ENCODE measurements at places on chromosomes 4 and X.

DNA sequence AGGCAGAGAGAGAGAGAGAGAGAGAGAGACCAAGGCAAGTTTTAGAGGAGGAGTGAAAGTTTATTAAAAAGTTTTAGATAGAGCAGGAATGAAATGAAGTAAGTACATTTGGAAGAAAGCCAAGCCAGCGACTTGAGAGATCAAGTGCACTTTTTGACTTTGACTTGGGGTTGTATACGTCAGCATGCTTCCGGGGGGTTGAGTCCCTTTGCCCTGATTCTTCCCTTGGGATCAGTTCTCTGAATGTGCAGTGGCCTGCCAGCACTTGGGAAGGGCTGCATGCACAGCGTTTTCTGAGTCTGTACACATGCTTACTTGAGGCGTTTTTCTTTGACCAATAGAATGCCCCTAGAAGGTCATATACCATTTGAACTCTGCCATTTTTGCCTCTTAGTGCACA, 400.5 kb downstream of the PDGFC start:
- no peak for DNase-seq

DNA sequence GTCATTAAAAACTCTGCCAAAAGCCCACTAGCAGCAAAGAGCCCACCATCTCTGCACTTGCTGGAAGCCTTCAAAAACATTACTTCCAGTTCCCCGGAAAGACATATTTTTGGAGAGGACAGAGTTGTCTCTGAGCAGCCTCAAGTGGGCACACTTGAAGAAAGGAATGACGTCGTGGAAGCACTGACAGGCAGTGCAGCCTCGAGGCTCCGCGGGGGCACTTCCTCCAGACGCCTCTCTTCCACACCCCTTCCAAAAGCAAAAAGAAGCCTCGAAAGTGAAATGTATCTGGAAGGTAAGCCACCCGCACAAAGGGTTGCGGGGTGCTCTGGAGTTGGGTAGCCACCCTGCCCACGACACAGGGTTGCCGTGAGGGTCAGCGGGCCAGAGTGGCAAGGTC, 25.9 kb downstream of the OFD1 start:
- no peak for DNase-seq

DNA sequence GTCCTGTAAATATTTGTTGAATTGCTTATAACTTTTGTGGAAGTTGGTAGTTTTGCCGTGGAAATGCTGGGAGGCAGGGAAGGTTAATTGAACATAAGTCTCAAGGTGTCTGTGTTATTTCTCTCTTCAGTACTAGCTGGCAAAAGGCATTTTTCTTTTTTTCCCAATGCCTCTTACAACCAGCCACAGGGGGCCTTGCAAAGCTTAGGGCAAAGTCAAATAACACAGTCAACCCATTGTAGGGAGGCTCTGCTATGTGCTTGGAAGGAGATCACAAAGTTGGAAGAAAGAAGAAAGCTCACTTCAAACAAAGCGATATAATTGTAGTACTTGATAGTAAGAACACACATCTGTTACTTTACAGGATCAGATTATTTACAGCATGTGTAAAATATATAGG, 802.6 kb downstream of the PDHA2 start:
- no peak for DNase-seq

GRCh38 chr4:16897991-16898827, at the start of gene LDB2:
LDB2 (minus strand) TSS chr4:16898645.
- no peak for DNase-seq

GRCh38 chr4:94525993-94526728, 74.4 kb downstream of the PDLIM5 start:
- no peak for DNase-seq

DNA sequence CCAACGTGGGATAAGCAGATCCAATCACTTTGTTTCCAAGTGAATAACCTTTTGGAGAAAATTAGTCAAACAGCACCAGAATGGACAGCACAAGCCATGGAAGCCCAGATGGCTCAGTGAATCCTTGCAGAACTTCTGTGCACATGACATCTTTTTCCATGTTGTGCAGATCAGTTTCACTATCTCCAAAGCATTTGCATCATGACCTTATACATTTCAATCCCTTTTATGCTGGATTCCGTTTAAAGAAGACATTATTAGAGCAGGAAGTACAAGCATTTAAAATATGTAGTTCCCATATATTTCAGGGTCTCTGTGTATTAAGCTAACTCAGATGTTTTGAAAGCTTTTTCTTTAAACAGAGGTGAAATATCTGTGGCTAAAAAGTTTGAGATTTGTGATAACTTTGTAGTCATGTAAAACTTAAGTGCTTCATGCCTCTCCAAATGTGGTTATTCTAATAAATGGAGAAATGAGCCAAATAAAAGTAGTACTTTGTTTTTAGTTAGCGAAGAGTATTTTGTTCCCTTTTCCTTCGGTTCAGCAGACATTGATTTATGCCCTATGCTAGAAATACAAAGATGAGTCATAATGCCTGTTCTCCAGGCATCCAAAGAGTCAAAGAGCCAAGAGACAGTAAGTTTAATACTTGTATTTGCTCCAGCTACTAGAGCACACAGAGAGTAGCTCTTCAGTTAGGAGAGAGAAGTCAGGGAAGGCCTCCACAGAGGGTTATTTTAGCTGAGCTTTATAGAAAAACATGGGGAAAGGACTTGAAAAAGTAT, 39.0 kb downstream of the PLAC8 start:
- no peak for DNase-seq

DNA sequence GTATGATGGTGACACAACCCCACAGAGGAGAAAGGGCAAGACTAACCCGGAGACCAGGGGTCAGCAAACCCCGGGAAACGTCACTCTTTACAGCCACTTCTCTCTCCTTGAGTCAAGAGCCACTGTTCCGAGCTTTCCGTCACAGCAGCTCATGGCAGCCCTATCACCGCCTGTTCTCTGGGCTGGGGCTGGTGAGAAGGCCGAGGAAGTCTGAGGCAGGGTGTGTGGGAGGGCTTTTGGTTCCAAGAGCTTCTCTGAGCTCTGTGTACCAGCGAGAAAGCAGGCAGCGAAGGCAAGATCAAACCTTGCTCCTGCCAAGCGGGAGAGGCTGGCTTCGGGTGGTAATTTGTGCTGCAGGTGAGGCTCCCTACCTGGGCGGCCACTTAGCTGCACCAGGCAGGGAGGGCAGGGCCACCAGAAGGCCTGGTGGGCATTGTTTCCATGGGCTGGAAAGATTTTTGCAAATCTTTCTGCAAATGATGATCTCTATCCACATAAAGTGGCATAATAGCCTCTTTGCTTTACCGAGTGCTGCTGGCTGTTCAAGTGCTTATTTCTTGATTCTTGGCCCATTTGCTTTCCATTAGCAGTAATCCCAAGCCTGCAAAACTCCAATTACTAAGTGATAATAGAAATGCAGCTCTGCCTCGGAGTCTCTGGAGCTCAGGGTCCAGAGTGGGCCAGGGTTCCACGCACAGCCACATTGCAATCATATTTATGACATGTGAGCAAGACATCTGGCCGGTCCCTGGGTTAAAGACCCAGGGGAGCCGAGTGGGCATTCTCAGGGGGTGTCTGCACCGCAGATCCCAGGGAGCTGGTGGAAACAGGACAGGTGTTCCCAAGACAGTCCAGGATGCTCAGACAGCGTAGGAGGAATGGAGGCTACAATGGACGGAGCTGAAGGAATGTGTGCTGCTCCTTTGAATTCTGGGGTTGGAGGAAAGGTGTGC, 41.5 kb downstream of the DCTD start:
- DNase-seq = no peak

DNA sequence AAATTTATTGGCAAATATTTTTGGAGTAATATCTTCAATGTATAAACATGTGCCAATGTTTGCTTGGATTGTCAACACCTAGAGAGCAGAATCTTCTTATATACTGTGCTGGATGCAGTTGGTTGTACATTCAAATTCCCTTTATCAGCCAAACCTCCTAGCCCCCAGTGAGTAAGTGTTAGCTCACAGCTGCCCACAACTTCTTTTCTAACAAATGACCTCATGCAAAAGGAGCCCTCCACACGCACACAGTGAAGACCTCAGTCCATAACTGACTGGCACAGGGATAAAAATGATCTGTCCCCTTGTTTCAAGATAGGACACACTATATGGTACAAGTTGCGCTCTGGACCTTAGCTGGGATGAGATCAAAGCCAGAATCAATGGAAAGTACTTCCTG, 458.0 kb upstream of the NWD2 start:
- DNase-seq = no peak

DNA sequence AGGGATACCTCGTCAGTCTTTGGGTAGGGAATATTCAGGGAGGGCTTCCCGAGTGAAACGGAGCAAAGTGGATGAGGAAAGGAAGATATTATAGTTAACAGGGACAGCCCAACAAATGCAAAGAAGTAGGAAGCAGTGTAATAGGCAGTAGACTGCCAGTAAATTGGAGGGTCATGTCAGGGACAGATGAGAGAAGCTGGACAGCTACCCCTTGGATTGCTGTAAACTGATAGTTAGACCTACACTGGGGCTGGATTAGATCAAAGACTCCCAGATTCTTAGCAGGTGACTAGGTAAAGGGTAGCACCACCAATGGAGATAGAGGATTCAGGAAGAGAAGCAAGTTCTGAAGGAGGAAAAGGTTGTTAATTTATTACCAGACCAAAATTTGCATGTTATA, 48.0 kb downstream of the NPNT start:
- no peak for DNase-seq

GRCh38 chr4:21885770-21886169, 62.8 kb downstream of the KCNIP4 start:
- DNase-seq = no peak

- no peak for DNase-seq
These were observed 68.8 kb downstream of the FAM47C start for GRCh38 chrX:37076983-37077382.

DNA sequence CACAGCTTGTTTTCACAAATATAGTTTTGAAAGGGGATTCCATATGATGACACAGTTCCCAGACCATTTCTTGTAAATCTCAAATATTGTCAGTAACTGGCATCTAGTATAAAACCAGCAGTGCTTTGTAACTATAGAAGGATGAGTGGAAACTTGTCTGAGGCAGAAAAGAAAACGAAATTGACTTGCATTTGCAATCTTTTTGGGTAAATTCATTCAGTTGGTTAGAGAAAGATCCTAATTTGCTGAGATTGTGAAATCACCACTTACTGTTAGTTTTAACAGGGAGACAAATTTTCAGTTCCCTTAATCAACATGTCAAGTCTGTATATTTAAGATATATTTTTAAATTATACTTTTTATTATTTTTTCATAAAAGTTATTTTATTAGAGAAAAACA, 71.5 kb upstream of the VEGFC start:
- no peak for DNase-seq

GRCh38 chr4:15149839-15150592, 147.7 kb downstream of the CPEB2 start:
- DNase-seq = no peak

- no peak for DNase-seq
These were observed 10.9 kb upstream of the HTRA3 start for GRCh38 chr4:8258552-8259212.

DNA sequence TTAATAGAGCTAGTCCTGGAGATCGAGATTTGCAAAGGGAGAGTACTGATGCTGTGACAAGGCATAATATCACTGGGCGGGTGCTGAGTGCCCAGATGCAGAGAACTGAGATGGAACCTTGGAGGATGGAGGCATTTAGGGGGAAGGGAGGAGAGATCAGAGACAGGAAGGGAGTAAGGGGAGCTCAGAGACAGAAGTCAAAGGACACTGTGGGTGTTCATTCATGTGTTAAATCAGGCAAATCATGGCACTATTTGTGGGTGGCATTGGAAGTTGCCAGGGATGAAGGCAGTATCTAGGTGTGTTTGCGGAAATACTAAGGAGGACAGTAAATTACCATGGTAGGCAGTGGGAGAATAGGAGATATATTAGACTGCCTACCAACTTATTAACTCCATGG, 135.0 kb downstream of the RBM46 start:
- DNase-seq = no peak

- DNase-seq = no peak
These were observed 8.8 kb downstream of the ENAM start for GRCh38 chr4:70637239-70637913.

GRCh38 chr4:108135549-108136209, 33.1 kb downstream of the LEF1 start:
- DNase-seq = no peak

DNA sequence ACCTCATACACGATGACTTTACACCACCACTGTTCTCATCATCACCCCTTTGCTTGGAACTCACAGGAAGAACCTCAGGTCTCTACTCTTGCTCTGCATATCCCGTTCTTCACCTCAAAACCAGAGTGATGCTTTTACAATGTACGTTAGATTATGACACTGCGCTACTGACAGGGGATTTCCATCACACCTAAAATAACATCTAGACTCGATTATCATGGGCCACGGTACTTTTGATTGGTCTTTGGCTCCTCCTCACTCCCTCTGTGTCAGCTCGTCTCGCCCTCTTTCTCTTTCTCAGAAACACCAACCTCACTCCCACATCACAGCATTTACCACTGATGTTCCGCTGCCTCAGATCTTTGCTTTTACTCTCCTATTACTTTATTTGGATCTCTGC, 172.4 kb downstream of the TLL1 start:
- no peak for DNase-seq

DNA sequence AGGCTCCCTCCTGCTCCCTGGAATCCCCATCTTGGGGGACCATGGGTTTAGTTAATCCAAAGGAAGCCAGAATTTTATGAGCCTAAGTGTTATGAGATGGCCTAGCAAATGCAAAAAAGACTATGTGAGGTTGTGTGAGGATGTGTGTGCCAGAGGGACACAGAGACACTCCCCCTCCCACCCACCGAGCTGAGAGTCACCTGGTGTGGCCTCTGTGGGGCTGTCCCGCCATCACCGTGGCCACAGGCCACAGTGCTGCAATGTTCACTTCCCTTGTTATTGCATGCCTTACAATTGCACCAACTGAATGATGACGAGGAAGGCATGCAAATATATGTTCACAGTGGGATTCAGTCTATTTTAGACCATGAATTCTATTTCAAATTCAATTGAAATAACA, 601 bp upstream of the FGFBP2 start:
- no peak for DNase-seq

- DNase-seq = no peak
These were observed 2.1 kb upstream of the SRPK3 start for GRCh38 chrX:153778684-153779101.

DNA sequence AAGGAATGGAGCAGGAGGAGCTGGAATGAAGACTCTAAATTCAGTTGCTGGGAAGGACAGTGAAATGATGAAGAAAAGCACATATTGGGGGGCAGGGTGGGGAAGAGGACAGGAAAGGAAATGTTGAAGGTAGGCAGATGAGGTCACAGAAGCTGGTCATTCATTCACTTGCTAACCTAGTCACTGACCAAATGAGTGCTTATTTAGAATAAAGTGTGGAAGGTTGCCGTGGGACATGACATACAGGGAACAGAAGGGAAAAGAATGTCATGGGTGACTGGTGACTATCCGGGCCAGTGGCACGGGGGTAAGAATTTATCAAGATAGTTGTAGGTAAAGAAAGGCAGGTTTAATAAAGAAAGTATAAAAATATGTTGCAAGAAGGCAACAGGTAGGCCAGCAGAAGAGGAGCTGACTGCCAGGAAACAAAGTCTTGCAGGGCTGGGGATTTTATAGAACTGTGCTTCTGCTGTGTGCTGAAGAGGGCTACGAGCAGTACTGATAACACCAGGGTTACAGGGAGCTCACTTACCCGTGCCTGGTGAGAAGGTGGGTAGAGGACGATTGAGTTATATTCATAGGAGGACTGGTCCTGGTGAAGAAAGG, 31.9 kb upstream of the TLR3 start:
- no peak for DNase-seq

- no peak for DNase-seq
These were observed 50.5 kb upstream of the FAM47C start for GRCh38 chrX:36957425-36958328.

GRCh38 chrX:44082829-44083228, 109.6 kb upstream of the NDP start:
- DNase-seq = no peak

Data from T-helper 22 cell (primary cell).